Esophagus muscularis mucosa (tissue), 4 donors: ENCODE measurements at places on chromosomes 2 and 18. TPM values are rescaled to one million over a fixed set of nuclear protein-coding genes. Genes with fewer than 3 reads are reported as not detected.

DNA sequence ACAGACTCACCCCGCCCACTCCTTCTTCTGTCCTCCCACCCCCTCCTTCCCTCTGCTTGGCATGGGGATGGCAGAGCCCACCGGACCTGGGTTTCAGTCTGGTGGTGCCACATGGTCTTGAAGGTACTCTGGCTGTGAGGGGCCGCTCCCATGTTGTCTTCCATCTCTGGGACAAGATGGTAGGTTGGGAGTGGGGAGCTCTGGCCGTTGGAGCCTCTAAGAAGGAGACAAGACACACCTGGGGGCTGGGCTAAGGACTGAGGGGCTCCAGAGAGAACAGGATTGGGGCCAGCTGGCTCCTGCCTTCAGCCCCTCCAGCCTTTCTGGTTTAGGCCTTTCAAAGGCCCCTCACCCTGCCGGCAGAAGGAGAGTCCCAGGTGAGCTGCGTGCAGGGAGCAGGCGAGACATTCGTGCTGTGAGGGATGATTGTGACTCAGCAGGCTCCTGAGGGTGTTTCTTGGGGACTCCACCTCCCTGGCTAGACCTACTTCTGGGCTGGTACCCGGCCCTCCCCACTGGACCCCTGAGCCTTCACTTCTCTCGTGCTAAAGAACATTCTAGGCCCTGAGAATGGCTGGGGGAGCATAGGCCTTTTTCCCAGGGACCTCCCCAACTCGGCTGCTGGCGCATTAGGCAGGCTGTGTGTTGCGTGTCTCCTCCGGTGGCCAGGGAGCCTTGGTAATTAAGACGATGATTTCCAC is 128.2 kb upstream of the HAAO start:
- no peak for DNase-seq

DNA sequence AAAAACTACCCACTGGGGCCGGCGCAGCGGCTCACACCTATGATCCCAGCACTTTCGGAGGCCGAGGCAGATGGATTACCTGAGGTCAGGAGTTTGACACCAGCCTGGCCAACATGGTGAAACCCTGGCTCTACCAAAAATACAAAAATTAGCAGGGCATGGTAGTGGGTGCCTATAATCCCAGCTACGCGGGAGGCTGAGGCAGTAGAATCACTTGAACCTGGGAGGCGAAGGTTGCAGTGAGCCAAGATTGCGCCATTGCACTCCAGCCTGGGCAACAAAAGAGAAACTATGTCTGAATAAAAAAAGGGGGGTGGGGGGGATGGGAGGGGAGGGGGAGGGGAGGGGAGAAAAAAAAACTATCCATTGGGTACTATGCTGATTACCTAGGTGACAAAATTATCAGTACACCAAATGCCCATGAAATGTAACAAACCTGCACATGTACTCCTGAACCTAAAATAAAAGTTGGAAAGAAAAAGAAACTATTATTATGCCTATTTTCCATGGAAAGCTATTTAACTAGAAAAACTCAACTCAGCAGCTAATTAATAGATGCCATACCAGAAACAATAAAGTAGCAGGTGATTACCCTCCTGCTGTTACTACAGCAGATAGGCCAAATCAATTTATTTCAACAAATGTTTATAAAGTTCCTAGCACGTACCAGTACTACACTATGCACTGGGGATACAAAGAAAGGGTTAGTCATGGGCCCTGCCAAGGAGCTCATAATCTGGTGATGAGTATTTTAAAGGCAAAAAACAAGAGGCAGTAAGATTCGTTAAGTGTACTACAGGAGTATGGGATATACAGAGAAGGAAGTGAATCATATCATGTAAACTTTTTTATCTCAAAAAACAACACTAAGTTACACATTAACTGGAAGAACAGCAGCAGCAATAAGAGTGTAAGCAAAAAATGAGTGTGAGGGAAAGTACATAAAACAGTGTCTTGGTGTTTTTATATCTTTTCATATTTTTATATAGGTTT is 112.8 kb upstream of the SLC39A10 start:
- DNase-seq = no peak

- DNase-seq = no peak
Observed at GRCh38 chr2:161141033-161141432, 19.2 kb upstream of the TANK start.

GRCh38 chr2:145593991-145594614 is 1074.2 kb upstream of the ZEB2 start:
- DNase-seq = no peak

The ELOA2 gene
- not detected for total RNA-seq

The SCN7A gene
- total RNA-seq = 109 TPM

The PCARE gene
- total RNA-seq = not detected
